ENCODE measurements at places on chromosomes 3 and 15.

DNA sequence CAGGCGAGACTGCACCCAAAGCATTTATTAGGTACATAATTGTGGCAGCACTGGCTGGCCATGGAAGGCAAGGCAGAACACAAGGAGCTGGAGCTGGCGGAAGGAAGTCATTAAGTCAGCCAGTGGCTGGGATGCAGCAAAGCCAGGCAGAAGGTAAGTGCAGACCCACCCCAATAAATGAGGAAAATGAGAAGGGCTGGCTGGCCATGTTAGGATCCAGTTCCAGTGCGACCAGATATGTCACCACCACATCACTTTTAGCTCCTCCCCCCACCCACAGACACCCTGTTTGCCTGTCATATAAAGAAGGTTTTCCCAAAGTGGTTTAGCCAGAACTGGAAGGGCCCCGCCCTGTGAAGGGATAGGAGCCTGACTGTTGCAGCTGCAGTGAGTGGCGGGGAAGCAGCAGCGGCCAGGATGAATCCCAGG is at the start of gene FURIN:
Gene FURIN (plus strand): TSS at position 328 of the 429 bp plus-strand sequence. CDS start 7,153 bp downstream, outside the sequence.
- no peak for DNase-seq

- DNase-seq, result no peak
Measured at GRCh38 chr3:179745079-179745478, 92.2 kb downstream of the USP13 start.

DNA sequence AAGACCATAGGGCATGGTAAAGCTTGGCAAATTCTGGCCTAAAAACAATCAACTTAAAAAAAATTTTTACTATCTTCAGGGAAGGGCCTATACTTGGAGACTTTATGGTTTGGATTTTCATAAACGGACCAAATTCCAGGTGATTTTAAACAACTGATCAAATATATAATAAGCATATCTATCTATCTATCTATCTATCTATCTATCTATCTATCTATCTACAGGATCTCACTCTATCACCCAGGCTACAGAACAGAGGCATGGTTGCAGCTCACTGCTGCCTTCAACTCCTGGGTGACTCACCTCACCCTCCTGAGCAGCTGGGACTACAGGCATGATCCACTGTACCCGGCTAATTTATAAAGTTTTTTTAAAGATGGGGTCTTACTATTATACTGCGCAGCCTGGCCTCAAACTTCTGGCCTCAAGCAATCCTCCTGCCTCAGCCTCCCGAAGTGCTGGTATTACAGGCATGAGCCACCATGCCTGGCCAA is 6.7 kb downstream of the SPPL2A start:
- no peak for DNase-seq

GRCh38 chr3:174332391-174332790 is 526.7 kb upstream of the NAALADL2 start:
- no peak for DNase-seq

GRCh38 chr15:90300988-90301706 is 35.7 kb downstream of the NGRN start:
- peak; percentile 5 for DNase-seq

DNA sequence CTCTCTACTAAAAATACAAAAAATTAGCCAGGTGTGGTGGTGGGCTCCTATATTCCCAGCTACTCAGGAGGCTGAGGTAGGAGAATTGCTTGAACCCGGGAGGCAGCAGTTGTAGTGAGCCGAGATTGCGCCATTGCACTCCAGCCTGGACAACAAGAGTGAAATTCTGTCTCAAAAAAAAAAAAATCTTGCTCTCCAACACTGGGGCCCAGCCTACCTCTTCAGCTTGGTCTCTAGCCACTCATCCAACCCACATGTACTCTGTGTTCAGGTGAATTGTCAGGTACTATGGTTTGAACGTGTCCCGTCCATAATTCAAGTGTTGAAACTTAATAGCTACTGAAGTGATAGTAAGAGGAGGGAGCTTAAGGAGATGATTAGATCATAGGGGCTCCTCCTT is 22.4 kb upstream of the RAB7A start:
- no peak for DNase-seq

- peak; percentile 54 for DNase-seq
Measured at GRCh38 chr3:70358978-70359580, 46.6 kb upstream of the MDFIC2 start.

GRCh38 chr3:140572334-140572733 is 105.5 kb upstream of the TRIM42 start:
- no peak for DNase-seq

- no peak for DNase-seq
Measured at GRCh38 chr3:109021556-109021955, 67.9 kb upstream of the GUCA1C start.

- DNase-seq, result peak; percentile 57
Measured at GRCh38 chr15:66232267-66232625, 21.3 kb downstream of the MEGF11 start.

GRCh38 chr15:95347837-95348236 is 982.7 kb upstream of the NR2F2 start:
- DNase-seq, result no peak

DNA sequence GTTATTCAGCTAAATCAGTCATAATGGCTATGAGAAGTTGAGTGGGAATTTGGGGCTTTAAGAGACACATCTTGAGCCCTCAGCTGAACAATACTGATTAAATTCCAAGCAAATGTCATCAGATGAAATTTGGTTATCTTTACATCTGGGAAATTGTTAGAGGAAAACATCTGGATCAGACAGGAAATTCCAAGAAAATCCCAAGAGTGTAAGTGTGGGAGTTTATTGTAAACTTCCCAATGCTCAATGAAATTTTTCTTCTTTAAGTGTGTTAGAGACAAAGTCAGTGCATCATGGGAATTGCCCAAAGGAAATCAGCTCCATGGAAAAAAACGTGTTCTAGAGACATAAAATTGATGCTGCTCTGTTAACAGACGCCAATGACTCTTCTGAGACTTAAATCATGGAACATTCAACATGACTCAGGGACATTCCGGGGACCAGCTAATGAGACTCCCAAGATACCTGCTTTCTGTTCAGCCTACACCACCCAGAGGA is 19.8 kb upstream of the DCLK3 start:
- no peak for DNase-seq

GRCh38 chr3:31106204-31106603 is 211.7 kb upstream of the GADL1 start:
- no peak for DNase-seq

DNA sequence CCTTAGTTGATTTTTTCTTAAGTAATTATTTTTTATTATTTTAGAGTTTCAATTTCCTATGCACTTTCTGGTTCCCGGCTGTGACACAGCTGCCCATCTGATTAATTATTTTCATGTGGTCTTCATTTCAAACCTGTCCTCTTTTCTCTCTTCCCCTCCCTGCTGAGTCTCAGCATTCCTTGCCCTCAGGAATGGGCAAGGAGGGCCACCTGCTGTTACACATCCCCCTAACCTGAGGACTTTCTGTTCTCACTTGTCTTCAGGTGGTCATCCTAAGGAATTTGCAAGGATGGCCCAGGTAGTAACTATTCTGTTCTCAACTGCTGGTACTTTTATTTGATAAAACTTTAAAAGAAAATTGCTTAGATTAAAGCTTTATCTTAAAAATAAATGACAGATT is 545.0 kb downstream of the OTOL1 start:
- DNase-seq, result no peak

DNA sequence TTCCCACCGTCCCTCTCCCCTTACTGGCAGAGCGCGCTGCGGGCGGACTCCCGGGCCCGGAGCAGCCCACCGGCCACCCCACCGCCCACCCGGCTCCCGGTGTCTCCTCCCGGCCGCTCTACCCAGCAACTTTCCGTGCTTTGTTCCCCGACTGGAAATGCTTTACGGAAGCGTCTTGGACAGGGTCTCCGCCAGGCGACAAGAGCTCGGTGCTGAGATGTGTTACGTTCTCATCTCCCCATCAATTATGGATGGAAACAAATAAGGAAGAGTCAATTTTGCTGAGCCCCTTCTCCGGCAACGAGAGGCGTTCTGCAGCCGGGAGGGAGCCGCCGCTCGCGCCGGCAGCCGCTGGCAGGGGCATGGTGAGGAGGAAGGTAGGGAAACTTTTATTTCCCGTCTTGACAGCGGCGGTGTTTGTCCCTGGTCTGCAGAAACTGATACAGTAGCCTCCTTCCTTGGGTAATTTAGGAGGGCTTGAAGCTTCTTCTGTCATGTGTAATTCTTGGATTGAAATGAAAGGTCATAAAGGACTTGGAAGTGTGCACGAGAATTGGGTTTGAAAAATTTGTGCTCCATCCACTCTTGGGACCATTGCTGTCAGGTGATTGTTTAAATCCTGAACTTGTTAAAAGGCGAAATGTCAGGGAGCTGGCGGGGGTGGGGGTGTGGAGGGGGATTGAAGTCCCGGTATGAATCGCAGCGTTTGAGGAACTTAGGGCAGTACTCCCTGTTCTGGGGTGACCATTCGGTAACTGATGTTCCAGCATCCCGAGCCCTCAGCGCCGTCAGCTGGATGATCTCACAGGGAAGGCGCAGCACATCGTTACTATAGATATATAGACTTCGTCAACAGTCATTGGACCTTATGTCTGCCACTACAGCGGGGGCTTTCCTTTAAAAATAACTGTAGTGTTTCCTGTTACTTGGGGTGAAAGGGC is 1.5 kb downstream of the SEMA6D start:
- peak; percentile 26 for DNase-seq

- DNase-seq, result peak; percentile 23
Measured at GRCh38 chr15:61266921-61267320, 37.8 kb upstream of the RORA start.

- no peak for DNase-seq
Measured at GRCh38 chr3:109137761-109138160, 1.2 kb downstream of the C3orf85 start.

DNA sequence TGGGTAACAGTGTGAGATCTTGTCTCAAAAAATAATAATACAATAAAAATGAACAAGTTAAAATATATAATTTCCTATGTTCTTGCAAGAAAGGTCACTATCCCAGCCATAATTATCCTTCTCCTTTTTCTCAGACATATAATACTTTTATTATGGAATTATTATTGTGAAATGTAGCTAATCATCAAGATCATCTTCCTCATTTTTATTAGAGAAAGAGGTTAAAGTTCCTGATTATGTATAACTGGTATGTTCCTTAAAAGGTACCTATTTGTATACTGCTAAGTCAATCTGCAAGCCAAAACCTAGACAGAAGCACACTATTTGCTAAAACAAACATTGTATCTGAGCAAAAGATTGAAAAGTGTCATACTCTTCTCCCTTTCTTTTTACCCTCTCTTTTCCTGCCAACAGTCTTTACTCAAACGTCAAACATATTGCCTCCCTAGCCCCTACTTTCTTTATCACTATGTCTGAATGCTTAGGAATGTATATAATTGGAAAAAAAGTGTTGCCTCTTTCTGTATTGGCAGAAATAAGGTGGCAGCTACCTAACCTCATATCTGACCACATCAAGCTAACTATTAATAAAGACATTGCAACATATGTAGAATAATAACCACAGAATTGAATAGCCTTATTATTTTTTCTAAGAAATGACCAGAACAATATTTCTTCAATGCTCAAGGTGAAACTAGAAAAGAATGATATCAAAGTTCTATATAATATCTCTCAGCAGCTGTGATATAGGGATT is 18.5 kb downstream of the SEC11A start:
- DNase-seq, result no peak

- DNase-seq, result no peak
Measured at GRCh38 chr3:86937306-86937791, 53.6 kb downstream of the VGLL3 start.

DNA sequence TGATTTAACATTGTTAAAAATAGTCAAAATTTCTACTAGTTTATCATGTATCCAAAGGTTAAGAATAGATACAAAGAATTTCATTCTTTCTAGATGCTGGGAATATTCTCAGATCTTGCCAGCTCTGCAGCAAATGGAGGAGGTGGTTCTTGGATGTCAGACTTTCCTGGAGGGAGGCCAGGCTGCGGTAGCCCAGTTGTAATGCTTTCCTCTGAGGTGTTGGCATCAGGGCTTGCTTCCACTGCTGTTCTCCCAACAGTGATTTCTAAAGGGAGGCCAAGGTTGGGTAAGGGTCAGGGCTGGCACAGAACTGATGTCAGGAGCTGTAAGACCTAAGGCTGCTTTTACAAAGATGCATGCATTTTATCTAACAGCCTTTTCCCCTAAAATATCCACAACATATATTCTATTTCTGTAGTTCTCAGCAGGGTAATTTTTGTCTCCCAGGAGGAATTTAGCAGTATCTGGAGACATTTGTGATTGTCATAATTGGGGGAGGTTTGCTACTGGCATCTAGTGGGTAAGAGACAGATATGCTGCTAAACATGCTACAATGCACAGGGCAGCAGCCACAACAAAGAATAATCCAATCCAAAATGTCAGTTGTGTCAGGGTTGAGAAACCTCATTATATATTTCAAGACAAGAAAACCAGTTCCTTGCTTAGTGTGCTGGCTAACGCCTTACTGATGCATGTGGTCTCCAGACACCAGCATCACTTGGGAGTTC is 42.0 kb upstream of the SPTSSB start:
- no peak for DNase-seq

DNA sequence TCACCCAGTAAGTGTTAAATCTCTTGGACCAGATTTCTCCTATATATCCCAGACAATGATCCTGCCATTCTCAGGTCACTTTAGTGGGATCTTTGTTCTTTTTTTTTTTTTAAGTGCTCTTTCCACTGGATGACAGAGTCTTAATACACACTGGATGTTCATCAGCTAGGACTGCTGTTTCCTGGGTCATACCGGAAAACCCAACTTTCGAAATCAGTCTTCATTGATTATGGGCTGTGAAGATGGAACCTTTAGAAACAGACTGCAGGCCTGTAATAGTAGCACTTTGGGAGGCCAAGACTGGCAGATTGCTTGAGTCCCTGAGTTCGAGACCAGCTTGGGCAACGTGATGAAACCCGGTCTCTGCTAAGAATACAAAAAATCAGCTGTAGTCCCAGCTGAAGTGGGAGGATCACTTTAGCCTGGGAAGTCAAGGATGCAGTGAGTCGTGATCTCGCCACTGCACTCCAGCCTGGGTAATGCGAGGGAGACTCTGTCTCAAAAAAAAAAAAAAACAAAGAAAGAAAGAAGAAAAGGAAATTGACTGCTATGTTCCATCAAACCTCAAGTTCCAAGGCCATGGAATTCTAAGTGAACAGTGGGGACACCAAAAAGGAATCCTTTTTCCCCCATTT is 2.3 kb downstream of the EOGT start:
- no peak for DNase-seq
